Breast epithelium (tissue), 4 donors: ENCODE measurements at places on chromosomes 12 and 14.

- H3K36me3 ChIP-seq, result no peaks in the 10 kb centered on the region
- no peak for DNase-seq
- no peaks in the 10 kb centered on the region for H3K27me3 ChIP-seq
- H3K27ac ChIP-seq, result no peak overlapping the region
- H3K4me3 ChIP-seq, result no peak overlapping the region
- no peaks in the 10 kb centered on the region for H3K4me1 ChIP-seq
Observed at GRCh38 chr12:27119797-27120196, 37.4 kb upstream of the C12orf71 start.

- no peaks in the 10 kb centered on the region for H3K27me3 ChIP-seq
- no peaks in the 10 kb centered on the region for H3K36me3 ChIP-seq
- no peaks in the 10 kb centered on the region for H3K4me1 ChIP-seq
- no peak overlapping the region for H3K4me3 ChIP-seq
- no peak overlapping the region for H3K27ac ChIP-seq
Observed at GRCh38 chr14:78631551-78631950, 461.4 kb downstream of the NRXN3 start.

- H3K27ac ChIP-seq, result no peak overlapping the region
- H3K27me3 ChIP-seq, result no peaks in the 10 kb centered on the region
- DNase-seq, result no peak
- H3K36me3 ChIP-seq, result no peaks in the 10 kb centered on the region
- no peaks in the 10 kb centered on the region for H3K4me1 ChIP-seq
Observed at GRCh38 chr14:55212634-55213033, 21.2 kb upstream of the DLGAP5 start.

GRCh38 chr12:60191676-60192359, 596.0 kb downstream of the SLC16A7 start:
- H3K4me3 ChIP-seq, result no peak overlapping the region
- DNase-seq, result no peak
- no peaks in the 10 kb centered on the region for H3K27me3 ChIP-seq
- no peaks in the 10 kb centered on the region for H3K4me1 ChIP-seq
- no peak overlapping the region for H3K27ac ChIP-seq
- H3K36me3 ChIP-seq, result no peaks in the 10 kb centered on the region

DNA sequence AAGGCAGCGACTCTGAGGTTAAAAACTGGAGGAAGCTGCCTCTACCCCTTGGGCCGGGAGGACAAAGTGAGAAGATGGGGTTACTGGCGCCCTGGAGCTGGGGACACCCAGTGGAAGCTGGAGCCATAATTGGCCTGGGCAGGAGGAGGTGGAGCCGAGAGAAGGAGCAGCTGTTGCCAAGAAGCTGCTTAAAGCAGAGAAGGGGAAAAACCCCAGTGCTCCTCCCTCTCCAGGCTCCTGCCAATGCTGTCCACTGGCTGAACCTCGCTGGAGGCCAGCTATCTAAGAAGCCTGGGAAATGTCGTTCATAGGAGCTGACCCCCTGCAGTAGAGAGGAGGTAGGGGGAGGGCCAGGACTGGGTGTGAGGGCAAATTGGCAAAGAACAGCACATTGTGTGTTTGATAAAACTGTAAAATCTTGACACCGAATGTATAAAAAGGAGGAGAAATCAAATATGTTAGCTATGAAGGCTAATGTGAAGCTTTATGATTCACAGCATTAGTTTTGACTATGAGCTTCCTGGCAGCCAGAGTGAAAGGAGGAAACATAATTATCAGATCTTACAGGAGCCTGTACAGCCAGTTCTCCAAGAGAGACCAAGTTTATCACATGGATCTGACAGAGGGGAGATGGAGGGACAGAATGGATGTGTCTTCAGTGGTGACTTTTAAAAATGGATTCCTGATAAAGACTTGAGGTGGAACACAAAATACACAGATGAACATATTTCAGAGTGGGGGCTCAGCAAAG, 9.5 kb downstream of the HHIPL1 start:
- peaks cover 3% of the 10 kb centered on the region for H3K27me3 ChIP-seq
- H3K36me3 ChIP-seq, result no peaks in the 10 kb centered on the region

GRCh38 chr14:77243853-77244252, 27.2 kb downstream of the NGB start:
- H3K4me1 ChIP-seq, result no peaks in the 10 kb centered on the region
- no peak overlapping the region for H3K27ac ChIP-seq
- no peaks in the 10 kb centered on the region for H3K27me3 ChIP-seq
- no peak overlapping the region for H3K4me3 ChIP-seq
- no peak for DNase-seq

GRCh38 chr14:32514236-32514635, 185.1 kb downstream of the AKAP6 start:
- H3K36me3 ChIP-seq, result no peaks in the 10 kb centered on the region
- no peak for DNase-seq
- H3K4me3 ChIP-seq, result no peak overlapping the region
- H3K27me3 ChIP-seq, result no peaks in the 10 kb centered on the region
- H3K4me1 ChIP-seq, result no peaks in the 10 kb centered on the region

DNA sequence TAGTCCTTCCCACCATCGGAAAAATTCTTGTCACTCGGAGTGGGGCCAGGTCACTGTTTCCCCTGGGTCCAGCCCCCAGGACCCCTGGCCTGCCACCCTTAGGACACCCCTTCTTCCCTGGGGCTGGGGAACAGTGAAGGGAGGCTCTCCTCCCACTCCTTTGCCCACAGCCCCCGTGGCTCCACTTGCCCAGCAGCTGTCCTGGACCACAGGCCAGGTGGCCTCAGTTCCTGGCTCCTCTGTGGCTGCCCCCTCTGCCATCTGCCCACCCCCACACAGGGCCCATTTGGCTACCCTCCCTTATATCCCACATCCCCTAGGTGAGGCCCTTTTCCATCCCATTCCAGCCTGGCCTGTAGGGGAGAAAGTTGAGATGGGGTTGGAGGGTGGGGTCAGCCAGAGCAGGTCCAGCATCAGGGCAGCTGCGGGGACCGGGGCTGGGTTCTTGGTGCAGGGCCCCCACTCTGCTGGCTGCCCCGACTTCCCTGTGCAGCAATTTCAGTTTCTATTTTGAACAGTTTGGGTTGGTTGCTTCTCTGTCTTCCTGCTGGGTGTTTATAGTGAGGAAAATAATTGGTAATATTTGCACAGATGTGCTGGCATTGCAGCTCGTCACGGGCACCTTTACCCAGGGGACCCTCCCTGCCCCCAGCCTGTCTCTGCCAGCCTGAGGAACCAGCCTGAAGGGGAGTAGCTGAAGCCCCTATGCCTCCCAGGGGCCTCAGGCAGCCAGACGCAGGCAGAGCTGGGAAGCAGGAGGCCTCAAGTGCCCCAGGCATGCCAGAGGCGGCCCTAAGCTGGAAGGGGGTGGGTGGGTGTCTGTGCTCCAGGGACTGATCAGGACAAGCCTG, 23.4 kb downstream of the SYNDIG1L start:
- DNase-seq, result no peak
- H3K4me3 ChIP-seq, result no peak overlapping the region
- H3K36me3 ChIP-seq, result no peaks in the 10 kb centered on the region
- no peak overlapping the region for H3K27ac ChIP-seq

DNA sequence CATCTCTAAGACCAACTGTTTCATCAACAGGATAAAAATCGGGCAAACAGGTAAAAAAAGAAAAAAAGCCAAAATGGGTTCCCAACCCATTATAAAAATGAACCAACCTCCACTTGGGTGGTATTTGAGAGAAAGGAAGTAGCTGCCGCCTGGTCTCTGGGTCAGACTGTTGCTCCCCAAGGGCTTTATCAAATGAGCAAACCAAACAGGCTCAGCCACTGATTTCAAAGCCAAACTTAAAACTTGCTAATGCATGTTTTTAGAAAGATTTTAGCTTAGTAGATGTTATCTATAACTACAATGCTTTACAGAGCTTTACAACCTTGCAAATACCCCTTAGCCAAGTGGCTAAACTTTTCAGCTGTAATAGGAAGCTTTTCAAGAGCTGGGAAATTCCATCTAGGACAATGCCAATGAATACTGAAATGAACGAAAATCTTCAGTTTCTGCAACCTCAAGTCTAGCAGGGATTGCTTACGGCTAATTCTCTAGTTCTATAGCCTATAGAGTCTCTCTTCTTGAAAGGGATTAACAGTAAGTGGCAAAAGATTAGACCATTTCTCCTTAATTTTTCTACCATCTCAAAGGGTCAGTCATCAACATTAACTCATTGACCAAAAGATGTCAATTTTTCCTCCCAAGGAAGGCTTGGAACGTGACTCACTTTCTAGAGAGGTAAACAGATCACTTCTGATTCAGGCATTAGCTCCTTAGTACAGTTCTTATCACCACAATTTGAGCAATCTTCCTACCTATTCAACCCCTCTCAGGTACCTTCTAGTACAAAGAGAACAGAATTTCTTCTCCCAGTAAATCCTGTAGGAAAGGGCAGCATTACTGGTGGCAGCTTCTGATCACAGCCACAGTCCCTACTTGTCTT, 4.2 kb downstream of the PPM1H start:
- no peaks in the 10 kb centered on the region for H3K36me3 ChIP-seq
- no peaks in the 10 kb centered on the region for H3K27me3 ChIP-seq
- no peak overlapping the region for H3K4me3 ChIP-seq
- H3K27ac ChIP-seq, result no peak overlapping the region
